ENCODE measurements at places on chromosomes 3 and 15.

DNA sequence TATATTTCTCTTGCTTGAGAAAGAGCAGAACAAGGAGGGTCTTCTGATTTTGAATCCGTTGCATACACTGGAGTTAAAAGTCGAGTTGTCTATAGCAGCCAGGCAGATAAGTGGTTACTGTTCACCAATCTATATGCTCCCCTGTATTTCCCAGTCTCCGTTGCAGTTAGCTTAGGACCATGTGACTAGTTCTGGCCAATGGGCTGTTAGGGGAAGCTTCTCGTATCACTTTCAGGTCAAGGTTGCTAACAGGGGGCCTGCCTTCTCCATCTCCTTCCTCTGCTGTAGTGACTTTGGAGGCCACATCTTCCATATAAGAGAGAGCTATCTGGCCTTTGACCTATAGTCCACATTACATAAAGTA is 188.5 kb upstream of the KBTBD8 start:
- no peak for DNase-seq

GRCh38 chr15:91909574-91909973 is 56.1 kb downstream of the SLCO3A1 start:
- no peak for DNase-seq

DNA sequence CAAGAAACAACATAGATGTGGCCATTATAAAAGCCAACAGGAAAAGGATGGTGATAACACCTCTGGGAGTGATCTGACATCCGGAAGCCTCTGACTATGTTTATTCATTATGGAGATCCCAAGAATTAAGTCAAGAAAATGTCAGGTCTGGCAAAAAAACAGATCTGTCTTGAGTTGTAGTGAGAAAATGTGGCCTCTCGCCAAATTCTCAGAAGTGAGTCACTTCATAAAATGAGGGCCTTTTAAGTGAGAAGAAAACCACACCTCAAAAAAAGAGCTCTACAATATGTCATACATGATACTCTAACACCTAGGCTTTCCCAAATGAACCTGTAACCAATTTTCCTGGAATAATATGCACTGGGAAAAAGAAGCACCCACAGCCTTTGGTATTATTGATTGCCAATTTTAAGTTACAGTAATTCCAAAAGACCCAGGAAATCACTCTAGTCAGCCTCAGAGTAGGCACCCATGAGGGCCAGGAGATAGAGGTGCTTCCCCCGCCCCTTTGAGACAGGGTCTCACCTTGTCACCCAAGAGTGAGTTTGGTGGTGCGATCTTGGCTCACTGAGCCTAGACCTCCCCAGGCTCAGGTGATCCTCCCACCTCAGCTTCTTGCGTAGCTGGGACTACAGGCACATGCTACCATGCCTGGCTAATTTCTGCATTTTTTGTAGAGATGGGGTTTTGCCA is 38.0 kb downstream of the CCR3 start:
- no peak for DNase-seq

GRCh38 chr3:87336761-87337160 is 60.4 kb upstream of the POU1F1 start:
- no peak for DNase-seq

DNA sequence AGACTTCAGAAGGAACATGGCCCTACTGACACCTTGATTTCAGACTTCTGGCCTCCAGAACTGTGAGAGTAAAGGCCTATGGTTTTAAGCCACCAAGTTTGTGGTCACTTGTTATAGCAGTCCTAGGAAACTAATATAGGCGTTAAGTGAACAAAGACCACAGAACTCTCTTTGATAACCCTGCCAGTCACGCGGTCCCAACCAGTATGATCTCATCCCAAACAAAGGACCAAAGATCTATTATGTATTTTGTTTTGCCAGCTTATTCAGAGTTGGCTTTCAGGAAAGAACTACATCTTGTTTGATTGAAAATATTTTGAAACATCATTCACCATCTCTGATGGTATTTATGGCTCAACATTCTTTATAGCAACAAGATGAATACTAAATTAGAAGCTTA is 294.4 kb upstream of the SLCO3A1 start:
- DNase-seq: no peak

- no peak for DNase-seq
These were observed 66.3 kb downstream of the ZNF445 start for GRCh38 chr3:44411031-44411645.

DNA sequence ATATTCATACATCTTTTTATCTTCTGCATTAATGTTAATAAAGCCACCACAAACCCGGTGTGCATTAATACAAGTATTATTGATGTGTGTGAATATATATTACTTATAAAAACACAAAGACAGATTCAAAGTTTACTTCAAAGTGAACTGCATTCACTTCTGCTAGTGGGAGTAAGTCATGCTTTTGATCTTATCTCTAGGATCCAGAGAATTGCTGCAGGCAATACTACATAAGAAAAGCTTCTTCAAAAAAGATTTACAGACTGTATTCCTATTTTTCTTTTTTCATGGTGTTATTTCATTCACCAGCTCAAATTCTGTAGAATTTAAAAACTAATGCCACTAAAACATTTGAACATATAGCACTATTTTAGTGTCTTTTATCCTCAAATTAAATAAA is 87.5 kb upstream of the CBLB start:
- DNase-seq: no peak

- no peak for DNase-seq
These were observed 3.6 kb downstream of the CHDH start for GRCh38 chr3:53842436-53843194.
